ENCODE measurements at places on chromosomes 11 and 22. TPM values are rescaled to one million over a fixed set of nuclear protein-coding genes. Genes with fewer than 3 reads are reported as not detected.

The CYTH4 gene
- not detected for total RNA-seq

The OR51B2 gene
- total RNA-seq: not detected

The OR4C16 gene
- not detected for total RNA-seq

The RPS19BP1 gene
- 263 TPM for total RNA-seq

The FAM111B gene
- total RNA-seq: 69.5 TPM

The TANGO2 gene
- total RNA-seq: 36.9 TPM

The DNAJB13 gene
- total RNA-seq: not detected

The PIH1D2 gene
- total RNA-seq: 0.19 TPM

The SEC14L2 gene
- total RNA-seq: 3.4 TPM

DNA sequence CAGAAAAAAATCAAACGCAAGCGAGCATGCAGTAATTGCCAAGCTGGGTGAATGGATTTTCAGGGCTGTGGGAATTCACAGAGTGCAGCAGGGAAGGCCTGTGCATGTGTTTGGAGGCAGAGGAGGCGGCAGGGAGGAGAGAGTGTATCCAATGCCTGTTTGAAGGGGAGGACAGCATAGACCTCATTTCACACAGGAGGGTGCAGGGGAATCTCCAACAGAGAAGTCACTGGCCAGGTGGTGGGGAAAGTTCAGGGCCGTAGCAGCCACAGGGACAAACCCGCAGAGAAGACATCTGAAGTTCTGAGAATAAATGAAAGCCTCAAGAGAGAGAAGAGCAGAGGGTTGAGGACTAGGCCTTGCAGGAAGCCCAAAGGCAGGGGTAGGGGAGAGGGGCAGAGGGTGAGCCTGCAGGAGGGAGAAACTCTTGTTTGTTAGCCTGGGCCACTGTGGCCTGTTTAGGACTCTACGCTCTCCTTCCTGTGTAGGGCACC lies 19.2 kb upstream of the KDM2A start:
- no peak overlapping the region for H3K4me3 ChIP-seq
- H3K27me3 ChIP-seq: no peaks in the 10 kb centered on the region
- no peak for DNase-seq
- H3K36me3 ChIP-seq: no peaks in the 10 kb centered on the region
- H3K4me1 ChIP-seq: no peaks in the 10 kb centered on the region
- H3K27ac ChIP-seq: no peak overlapping the region

GRCh38 chr22:49086606-49087157 lies 741.0 kb downstream of the BRD1 start:
- H3K4me1 ChIP-seq: no peaks in the 10 kb centered on the region
- H3K27me3 ChIP-seq: no peaks in the 10 kb centered on the region
- no peak for DNase-seq
- no peaks in the 10 kb centered on the region for H3K36me3 ChIP-seq

DNA sequence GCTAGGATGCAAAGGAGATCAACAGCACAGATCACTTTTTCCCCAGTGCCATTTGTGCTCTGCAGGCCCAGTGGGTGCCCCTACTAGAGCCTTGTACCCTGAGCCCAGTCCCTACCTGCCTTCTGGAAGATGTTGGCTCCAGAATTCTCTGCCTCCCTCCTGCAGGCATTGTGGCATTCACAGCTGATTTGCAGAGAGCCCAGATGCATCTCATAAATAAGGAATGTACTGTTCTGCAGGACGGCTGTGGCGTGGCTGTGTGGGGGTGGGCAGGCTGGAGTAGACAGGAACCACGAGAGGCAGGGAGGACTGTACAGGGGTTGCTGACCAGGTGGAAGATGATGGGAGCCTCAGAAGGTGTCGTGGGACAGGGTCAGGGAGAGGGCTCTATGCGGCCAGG lies 11.2 kb upstream of the MIAT start:
- no peak for DNase-seq
- H3K36me3 ChIP-seq: no peaks in the 10 kb centered on the region
- peaks cover 10% of the 10 kb centered on the region for H3K27me3 ChIP-seq
- H3K4me3 ChIP-seq: no peak overlapping the region
- no peak overlapping the region for H3K27ac ChIP-seq

- no peaks in the 10 kb centered on the region for H3K4me1 ChIP-seq
- H3K4me3 ChIP-seq: no peak overlapping the region
- no peak for DNase-seq
- H3K27ac ChIP-seq: no peak overlapping the region
- no peaks in the 10 kb centered on the region for H3K27me3 ChIP-seq
- H3K36me3 ChIP-seq: no peaks in the 10 kb centered on the region
Observed at GRCh38 chr22:47040486-47041270, 278.2 kb downstream of the TBC1D22A start.

DNA sequence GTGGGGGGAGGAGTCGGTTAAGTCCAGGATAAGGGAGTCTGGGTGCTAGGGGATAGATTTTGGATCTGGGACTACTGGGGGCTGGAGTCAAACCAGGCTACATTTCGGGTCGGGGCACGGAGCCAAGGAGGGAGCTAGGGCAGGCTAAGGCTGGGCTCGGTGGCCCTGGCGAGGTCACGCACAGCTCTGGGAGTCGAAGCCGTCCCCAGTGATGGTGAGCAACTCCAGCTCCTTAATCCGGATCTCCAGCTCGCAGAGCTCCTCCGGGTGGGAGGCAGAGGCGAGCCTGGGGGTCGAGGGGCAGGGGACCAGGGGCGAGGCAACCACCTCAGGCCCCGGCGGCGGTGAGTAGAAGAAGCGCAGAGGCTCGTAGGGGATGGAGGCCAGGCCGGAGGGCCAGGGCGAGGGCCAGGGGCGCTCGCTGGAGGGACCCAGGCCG lies 544 bp downstream of the C11orf91 start:
- H3K4me1 ChIP-seq: peaks cover 50% of the 10 kb centered on the region
- no peak overlapping the region for H3K4me3 ChIP-seq
- DNase-seq: no peak
- H3K36me3 ChIP-seq: peaks cover 17% of the 10 kb centered on the region
- peak overlapping the region; percentile 63 for H3K27ac ChIP-seq

- 0 out of 2 replicates have a peak, but pooled peaks cover 3% of the 10 kb centered on the region for H3K36me3 ChIP-seq
- 0 out of 2 replicates have a peak, but pooled peaks cover 5% of the 10 kb centered on the region for H3K4me1 ChIP-seq
Observed at GRCh38 chr11:14329702-14330101, 29.3 kb downstream of the RRAS2 start.

DNA sequence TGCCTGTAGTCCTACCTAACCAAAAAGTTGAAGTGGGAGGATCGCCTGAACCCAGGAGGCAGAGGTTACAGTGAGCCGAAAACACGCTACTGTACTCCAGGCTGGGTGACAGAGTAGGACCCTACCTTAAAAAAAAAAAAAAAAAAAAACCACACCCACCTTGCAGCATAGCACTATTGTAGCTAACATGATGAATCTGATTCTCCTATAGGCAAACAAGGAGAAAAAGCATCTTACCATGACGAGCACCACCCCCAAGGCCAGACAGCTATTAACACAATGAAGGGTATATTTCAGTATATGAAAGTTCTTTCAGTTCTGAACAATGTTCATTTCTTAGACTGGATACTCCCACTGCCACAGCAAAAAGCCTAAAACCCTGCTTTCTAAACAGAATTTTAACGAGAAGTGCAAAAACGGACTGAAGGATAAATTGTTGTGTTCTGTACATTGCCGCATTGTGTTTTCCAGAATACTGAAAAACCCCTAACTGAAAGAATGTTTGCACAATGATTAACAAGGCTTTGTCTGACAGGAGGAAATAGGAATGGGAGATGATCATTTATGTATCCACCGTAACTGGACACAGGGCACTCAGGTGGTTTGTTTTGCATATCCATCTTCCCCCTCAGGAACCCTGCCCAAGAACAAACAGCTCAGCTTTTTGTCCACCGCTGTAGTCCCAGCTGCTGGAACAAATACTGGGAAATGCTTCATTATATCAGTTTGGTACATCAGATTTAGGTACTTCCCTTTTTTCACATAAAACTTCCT lies 8.9 kb downstream of the PISD start:
- H3K4me1 ChIP-seq: peaks cover 18% of the 10 kb centered on the region
- H3K4me3 ChIP-seq: no peak overlapping the region
- no peak overlapping the region for H3K27ac ChIP-seq
- H3K36me3 ChIP-seq: peaks cover 12% of the 10 kb centered on the region
- no peaks in the 10 kb centered on the region for H3K27me3 ChIP-seq
- no peak for DNase-seq

DNA sequence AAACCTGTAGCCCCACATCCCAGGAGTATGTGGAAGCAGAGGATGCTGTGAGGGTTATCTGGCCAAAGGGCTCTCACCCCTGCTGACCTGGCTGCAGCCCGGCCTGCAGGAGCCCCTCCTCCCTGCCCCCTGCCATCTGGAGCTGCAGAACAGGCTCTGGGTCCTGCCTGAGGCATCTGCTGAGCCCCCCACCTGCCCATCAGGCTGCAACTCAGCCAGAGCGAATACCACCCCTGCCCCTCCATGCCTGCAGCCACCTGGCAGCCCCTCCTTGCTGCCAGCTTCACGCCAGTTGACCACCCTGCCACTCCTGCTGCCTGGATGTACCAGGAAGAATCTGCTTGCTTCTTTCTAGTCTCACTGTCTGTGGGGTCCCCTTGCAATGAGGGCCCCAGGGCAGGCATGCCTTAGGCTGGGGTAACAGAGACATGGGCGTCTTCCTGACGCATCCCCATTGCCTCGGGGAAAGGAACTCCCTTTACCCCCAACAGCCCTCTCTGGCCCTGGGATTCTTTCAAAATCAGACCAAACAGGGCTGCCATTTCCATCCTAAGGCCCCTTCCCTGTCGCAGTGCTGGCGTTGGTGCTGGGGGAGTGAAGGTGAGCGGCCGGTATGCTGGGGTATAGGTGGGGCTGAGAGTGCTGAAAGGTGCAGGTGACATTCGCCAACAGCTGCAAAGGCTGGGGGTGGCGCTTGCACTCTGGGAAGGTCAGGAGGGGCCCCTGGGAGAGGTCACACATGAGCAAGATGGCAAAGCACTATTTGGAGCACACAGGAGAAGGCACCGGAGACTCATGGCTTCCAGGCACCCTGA lies 1334.6 kb downstream of the TBC1D22A start:
- H3K27me3 ChIP-seq: peaks cover 27% of the 10 kb centered on the region
- H3K27ac ChIP-seq: no peak overlapping the region
- no peaks in the 10 kb centered on the region for H3K4me1 ChIP-seq
- H3K4me3 ChIP-seq: no peak overlapping the region
- no peaks in the 10 kb centered on the region for H3K36me3 ChIP-seq
- no peak for DNase-seq

GRCh38 chr22:32802237-32802765 lies 796 bp downstream of the TIMP3 start:
- no peak overlapping the region for H3K27ac ChIP-seq
- peak overlapping the region; percentile 61 for H3K4me3 ChIP-seq
- peaks cover 33% of the 10 kb centered on the region for H3K4me1 ChIP-seq
- no peaks in the 10 kb centered on the region for H3K36me3 ChIP-seq
- H3K27me3 ChIP-seq: 0 out of 2 replicates have a peak, but pooled peaks cover 5% of the 10 kb centered on the region

- H3K4me1 ChIP-seq: no peaks in the 10 kb centered on the region
- no peak overlapping the region for H3K4me3 ChIP-seq
- H3K36me3 ChIP-seq: peaks cover 14% of the 10 kb centered on the region
- no peaks in the 10 kb centered on the region for H3K27me3 ChIP-seq
- no peak overlapping the region for H3K27ac ChIP-seq
Observed at GRCh38 chr11:74037309-74037708, 28.4 kb upstream of the UCP3 start.

- no peaks in the 10 kb centered on the region for H3K27me3 ChIP-seq
- H3K4me3 ChIP-seq: no peak overlapping the region
- DNase-seq: no peak
- peaks cover 8% of the 10 kb centered on the region for H3K4me1 ChIP-seq
Observed at GRCh38 chr22:20783844-20784723, 10.2 kb downstream of the SERPIND1 start.

DNA sequence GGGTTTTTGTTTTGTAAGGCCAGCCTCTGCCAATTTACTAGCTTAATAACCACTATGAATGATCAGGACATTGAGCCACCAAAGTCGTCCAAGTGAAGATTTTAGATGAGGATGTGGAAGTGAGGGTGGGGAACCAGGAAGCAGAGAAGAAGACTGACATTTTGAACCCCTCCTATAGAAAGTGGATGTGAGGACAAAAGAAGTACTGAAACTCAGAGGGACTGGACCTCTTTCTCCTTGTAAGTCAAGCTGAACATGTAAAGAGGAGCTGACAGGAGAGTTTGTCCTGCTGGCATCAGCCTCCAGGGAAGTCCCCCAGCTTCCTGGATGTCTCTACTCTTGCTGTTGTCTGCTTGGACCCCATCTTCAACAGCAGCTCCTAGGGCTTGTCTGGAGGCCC lies 338.2 kb upstream of the NCAM1 start:
- no peaks in the 10 kb centered on the region for H3K4me1 ChIP-seq
- no peak overlapping the region for H3K4me3 ChIP-seq
- no peaks in the 10 kb centered on the region for H3K27me3 ChIP-seq
- H3K27ac ChIP-seq: no peak overlapping the region
- no peaks in the 10 kb centered on the region for H3K36me3 ChIP-seq
- DNase-seq: no peak

DNA sequence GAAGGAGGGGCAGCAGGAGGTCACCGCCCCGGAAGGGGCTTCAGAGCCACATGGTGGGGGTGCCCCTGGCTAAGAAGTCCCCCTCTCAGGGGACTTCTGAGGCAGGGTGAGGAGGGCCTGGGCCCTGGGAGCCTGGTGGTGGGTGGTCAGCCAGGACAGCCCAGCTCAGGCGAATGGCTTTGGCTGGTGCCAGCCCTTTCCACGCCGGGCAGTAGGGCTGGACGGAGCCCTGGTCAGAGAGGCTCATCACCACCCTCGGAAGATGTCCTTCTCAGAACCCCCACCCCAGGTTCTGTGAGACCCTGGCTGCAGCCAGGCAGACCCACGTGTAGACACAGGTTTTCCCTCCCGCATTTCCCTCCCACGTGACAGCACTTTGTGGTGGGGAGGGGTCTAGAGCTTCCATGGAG lies 35.9 kb downstream of the OSBPL5 start:
- peaks cover 2% of the 10 kb centered on the region for H3K4me1 ChIP-seq
- no peak for DNase-seq
- H3K4me3 ChIP-seq: no peak overlapping the region
- H3K27ac ChIP-seq: no peak overlapping the region

- peaks cover 38% of the 10 kb centered on the region for H3K4me1 ChIP-seq
- peak overlapping the region; percentile 93 for H3K27ac ChIP-seq
- DNase-seq: no peak
- H3K27me3 ChIP-seq: no peaks in the 10 kb centered on the region
- H3K36me3 ChIP-seq: no peaks in the 10 kb centered on the region
Observed at GRCh38 chr11:77074626-77075221, 8.0 kb downstream of the CAPN5 start.

DNA sequence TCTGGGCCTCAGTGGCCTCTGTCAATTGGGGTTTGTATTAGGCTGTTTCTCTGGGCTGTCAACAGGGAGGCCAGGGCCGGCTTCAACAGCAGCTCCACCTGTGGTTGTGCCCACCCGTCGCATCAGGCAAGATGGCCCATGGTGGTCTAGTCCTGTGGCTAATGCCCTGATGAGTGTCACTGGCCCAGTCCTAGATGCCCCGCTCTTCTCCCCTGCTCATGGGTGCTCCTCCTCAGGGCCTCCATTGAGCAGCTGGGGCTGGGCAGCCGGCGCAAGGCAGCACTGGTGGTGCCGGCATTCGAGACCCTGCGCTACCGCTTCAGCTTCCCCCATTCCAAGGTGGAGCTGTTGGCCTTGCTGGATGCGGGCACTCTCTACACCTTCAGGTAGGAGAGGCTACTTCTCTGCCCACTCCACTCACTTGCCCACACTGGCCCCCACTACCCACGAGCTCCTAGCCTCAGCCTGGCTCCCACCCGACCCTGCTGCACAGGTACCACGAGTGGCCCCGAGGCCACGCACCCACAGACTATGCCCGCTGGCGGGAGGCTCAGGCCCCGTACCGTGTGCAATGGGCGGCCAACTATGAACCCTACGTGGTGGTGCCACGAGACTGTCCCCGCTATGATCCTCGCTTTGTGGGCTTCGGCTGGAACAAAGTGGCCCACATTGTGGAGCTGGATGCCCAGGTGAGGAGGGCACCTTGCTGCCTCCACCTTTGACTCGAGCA lies 5.4 kb downstream of the LARGE2 start:
- H3K4me1 ChIP-seq: peaks cover 5% of the 10 kb centered on the region
- H3K36me3 ChIP-seq: peaks cover 7% of the 10 kb centered on the region
- peak; percentile 44 for DNase-seq
- H3K4me3 ChIP-seq: no peak overlapping the region

GRCh38 chr11:60563553-60564235 lies 48.5 kb downstream of the MS4A13 start:
- H3K36me3 ChIP-seq: no peaks in the 10 kb centered on the region
- no peak overlapping the region for H3K27ac ChIP-seq
- DNase-seq: no peak
